Naive thymus-derived CD4-positive, alpha-beta T cell (primary cell): ENCODE measurements at places on chromosomes 6 and 20. TPM values are rescaled to one million over a fixed set of nuclear protein-coding genes. Genes with fewer than 3 reads are reported as not detected.

- no peak for DNase-seq
These were observed 493.8 kb downstream of the UTRN start for GRCh38 chr6:144778773-144779492.

DNA sequence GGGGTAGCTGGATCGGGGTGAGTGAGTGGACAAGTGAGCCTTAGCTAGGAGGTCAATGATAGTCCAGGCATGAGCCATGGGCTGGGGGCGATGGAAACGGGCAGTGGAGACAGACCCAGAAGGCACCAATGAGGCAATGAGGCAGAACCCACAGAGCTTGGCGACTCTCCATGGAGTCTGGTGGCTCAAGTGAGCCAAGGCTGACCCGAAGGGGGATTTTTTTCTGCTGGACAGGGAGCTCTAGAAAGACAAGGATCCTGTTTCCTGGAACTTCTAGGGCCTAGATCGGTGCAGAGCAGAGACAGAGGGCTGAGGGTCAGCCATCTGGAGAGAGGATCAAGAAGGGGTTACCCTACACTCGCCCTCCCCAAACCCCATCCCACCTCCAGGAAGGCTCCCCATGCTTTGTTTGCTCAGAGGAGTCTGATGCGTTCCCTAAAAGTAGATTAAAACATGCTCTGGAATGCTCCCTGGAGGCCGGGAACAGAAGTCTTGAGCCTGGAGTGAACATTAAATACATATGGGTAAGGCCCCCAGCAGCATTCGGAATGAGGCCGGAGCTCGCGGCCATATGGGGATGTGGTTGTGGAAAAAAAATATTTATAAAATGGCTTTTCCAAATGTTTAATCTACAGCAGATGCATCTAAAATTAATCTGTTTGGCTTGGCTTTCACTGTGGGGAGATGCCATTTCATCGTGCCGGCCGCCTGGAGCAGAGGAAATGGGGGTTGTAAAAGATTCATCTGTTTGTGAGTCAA lies 237.8 kb upstream of the PMEPA1 start:
- no peak for DNase-seq

- no peak for DNase-seq
These were observed 148.7 kb upstream of the JARID2 start for GRCh38 chr6:15096894-15097837.

GRCh38 chr20:37380864-37381579 lies 35.1 kb downstream of the SRC start:
- no peak for DNase-seq

GRCh38 chr6:77707603-77708002 lies 54.8 kb downstream of the MEI4 start:
- DNase-seq = no peak

- DNase-seq = peak; percentile 2
These were observed 225.7 kb downstream of the UST start for GRCh38 chr6:148972481-148972880.

DNA sequence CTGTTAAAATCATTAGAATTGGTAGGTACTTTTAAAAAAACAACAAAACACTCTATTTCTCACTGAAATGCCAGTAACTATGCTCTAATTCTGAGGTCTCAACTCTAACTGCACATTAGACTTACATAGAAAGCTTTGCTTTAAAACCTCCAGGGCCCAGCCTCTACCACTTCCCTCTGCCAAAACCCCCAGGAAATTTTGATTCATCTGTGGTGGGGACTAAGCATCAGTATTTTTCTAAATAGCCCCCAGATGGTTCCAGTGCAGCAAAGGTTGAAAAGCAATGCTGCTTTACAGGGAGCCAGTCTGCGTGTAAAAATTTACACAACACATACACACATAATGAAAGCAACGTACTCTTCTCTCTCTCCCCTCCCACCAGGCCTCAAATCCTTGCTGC lies 3.8 kb downstream of the TBC1D32 start:
- no peak for DNase-seq

GRCh38 chr6:136639702-136640101 lies 89.5 kb upstream of the MAP7 start:
- DNase-seq = no peak

DNA sequence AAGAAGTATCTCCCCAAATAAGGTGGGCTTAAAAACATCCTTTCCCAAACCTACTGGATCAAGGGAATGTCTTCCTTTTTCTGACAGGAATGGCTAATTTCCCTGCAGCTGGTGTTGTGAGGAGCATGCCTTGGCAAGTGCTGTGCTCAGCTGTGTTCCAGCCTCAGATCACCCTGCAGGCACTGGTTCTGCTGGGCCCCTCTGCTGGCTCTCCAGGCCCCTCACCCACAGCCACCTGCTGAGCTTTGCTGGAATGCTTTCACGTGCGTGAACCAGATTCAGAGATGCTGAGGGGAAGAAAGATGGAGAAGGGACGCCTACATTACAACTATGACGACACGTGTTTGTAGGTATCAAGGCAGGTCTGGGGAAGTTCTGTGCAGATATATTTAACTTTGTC lies 71.3 kb upstream of the FOXC1 start:
- DNase-seq = no peak

GRCh38 chr20:23061734-23062561 lies 12.5 kb upstream of the THBD start:
- no peak for DNase-seq

- DNase-seq = no peak
These were observed 1.3 kb upstream of the RAMACL start for GRCh38 chr6:166587631-166588413.

DNA sequence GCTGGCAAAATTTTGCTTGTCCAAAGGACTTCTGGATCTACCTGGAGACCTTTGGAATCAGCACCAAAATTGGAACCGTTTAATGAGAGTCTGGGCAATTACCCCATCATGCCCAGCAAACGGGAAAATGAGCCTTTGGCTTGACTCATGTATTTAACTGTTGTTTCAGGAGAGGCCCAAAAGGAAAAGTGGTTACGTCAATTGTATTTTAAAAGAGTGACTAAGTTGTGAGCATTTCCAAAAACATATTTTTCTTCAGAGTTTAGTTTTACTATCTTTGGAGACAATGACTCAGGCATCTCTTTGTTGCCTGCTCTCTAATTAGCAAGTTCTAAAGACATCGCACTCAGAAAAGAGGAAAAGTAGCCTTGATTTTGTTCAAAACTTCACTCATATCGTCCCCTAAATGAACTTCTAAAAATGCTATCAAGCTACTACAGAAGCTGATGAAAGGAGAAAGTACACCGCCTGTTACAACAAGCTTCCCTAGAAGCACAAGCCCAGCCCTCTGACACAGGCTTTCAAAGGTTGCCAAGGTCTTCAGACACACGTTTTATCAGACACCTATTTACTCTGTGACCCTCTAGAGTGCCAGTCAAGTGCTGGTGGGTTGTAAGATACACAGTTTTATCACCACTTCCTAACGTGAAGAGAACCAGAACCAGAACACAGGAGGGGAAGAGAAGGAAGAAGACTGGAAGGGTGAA lies 146.2 kb downstream of the TBX18 start:
- no peak for DNase-seq

OR2H1 gene
- not detected for total RNA-seq

SAMD3 gene
- total RNA-seq = 67.3 TPM

LPA gene
- not detected for total RNA-seq

ADGRF4 gene
- total RNA-seq = not detected

SLC32A1 gene
- not detected for total RNA-seq

ADAT2 gene
- total RNA-seq = 20.8 TPM

LY6G6C gene
- not detected for total RNA-seq

PGC gene
- total RNA-seq = not detected

SLC17A2 gene
- not detected for total RNA-seq

OPN5 gene
- not detected for total RNA-seq

EPHA7 gene
- total RNA-seq = not detected in 2 replicates

ITPA gene
- 37.7 TPM for total RNA-seq
